Right atrium auricular region (tissue), 2 donors: ENCODE measurements at places on chromosomes 2 and 18. TPM values are rescaled to one million over a fixed set of nuclear protein-coding genes. Genes with fewer than 3 reads are reported as not detected.

Gene GKN2
- not detected for total RNA-seq

DNA sequence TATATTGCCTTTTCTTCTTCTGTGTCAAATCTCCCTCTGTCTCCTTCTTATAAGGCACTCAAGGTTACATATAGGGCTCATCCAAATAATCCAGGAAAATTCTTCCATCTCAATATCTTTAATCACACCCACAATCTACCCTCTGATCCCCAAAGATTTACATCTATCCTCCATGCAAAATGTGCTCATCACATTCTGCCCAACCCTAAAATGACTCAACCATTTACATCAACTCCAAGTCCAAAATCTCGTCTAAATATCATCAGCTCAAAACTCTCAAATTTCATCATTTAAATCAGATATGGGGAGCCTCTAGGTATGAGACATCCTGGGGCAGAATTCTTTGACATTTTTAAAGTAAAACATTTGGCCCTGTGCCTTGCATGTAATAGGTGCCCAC lies 1349.8 kb downstream of the SUCLG1 start:
- H3K27me3 ChIP-seq: no peaks in the 10 kb centered on the region
- no peak for DNase-seq
- no peak overlapping the region for H3K27ac ChIP-seq
- H3K36me3 ChIP-seq: no peaks in the 10 kb centered on the region

DNA sequence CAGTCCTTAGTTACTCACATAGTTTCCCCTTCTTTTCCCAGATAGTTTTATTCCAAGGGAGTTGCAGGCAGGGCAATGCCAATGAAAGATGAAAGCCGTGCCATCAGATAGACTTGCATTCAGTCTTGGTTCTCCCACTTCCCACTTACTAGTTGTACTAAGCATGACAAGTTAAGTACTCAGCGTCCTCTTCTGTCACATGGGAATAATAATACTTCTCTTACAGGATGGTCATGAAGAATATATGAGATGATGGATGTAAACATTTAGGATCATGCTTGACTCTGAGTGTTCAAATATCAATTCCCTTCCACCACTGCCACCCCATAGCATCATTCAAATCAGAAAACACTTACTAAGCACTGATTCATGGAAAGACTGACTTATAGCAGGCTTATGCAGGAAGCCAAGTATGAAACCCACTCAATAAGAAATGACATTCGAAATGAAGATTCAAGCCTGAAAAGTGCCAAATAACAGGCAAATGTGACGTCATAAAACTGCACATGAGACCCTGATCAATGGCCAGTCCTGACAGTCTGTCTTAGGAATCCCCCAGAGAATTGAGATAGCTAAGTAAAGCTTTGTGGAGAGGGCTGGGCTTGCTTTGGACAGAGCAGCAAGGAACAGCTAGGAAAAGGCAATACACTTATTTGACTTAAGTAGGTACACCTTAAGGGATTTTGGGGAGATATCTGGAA lies 11.1 kb upstream of the EVA1A start:
- H3K4me3 ChIP-seq: no peak overlapping the region
- H3K4me1 ChIP-seq: no peaks in the 10 kb centered on the region
- H3K27me3 ChIP-seq: no peaks in the 10 kb centered on the region
- no peak for DNase-seq

GRCh38 chr2:138777996-138778395 lies 2.2 kb downstream of the NXPH2 start:
- H3K36me3 ChIP-seq: no peaks in the 10 kb centered on the region
- no peak overlapping the region for H3K27ac ChIP-seq
- peaks cover 19% of the 10 kb centered on the region for H3K4me1 ChIP-seq
- no peaks in the 10 kb centered on the region for H3K27me3 ChIP-seq
- no peak overlapping the region for H3K4me3 ChIP-seq

Gene PROKR1
- not detected for total RNA-seq

GRCh38 chr2:102336502-102336945 lies 19.1 kb upstream of the IL18R1 start:
- peaks cover 7% of the 10 kb centered on the region for H3K4me1 ChIP-seq
- no peak for DNase-seq
- H3K27me3 ChIP-seq: no peaks in the 10 kb centered on the region
- no peaks in the 10 kb centered on the region for H3K36me3 ChIP-seq
- H3K27ac ChIP-seq: peak overlapping the region; percentile 54

DNA sequence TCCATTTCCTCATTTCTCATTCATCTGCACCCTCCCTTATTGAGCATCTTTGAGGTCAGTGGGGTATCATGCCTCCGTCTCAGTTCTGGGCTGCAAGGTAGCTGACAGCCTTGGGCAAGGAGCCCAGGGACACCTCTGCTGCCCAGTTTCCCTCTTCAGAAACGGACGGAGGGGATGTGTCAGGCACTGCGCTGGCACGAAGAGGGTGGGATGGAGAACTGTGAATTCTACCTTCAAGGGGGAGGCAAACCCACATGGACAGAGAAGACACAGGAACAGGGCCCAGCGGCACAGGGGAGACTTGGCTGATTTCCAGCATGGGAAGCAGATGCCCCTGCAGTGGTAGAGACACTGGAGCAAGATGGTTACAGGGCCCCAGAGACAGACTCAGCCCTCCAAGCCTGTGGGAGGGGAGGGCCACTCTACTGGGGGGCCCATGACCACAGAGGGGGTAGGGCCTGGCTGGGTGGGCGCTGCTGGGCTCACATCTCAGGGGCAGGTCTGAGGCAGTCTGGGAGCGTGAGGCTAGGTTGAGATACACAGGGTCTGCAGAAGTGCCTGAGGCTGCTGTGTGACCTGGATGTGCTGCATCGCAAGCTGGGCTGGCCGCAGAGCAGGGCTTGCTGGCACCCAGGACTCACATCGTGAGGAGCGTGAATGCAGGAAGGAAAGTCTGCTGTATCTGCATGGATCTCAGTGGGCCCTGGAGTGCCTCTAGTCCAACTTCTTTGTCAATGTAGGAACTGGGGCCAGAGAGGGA lies 92.3 kb downstream of the HS1BP3 start:
- no peaks in the 10 kb centered on the region for H3K27me3 ChIP-seq
- H3K4me1 ChIP-seq: no peaks in the 10 kb centered on the region
- no peak for DNase-seq
- H3K36me3 ChIP-seq: no peaks in the 10 kb centered on the region
- no peak overlapping the region for H3K27ac ChIP-seq

- H3K36me3 ChIP-seq: no peaks in the 10 kb centered on the region
- H3K27me3 ChIP-seq: no peaks in the 10 kb centered on the region
- DNase-seq: no peak
- H3K4me1 ChIP-seq: no peaks in the 10 kb centered on the region
- H3K27ac ChIP-seq: no peak overlapping the region
- H3K4me3 ChIP-seq: no peak overlapping the region
Observed at GRCh38 chr18:40233931-40234616, 1721.0 kb upstream of the PIK3C3 start.

DNA sequence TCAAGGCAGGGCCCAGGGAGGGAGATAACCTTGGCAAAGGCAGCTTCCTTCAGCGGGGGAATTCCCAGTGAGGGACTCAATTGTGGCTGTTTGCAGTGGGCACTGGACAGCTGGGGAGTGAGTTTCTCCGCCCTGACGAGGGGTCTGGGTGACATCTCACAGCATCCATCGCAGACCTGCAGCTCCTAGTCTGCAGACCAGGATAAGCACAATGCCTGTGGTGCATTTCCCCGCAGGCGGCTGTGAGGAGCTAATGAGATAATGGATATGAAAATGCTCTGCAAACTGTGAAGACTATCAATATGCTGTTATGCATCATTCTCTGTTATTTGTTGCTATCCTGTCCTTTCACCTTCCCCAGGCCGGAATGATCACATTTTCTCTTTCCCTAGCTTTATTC lies 30.0 kb upstream of the CYP1B1 start:
- peak overlapping the region; percentile 56 for H3K27ac ChIP-seq
- H3K4me1 ChIP-seq: no peaks in the 10 kb centered on the region
- H3K36me3 ChIP-seq: no peaks in the 10 kb centered on the region
- no peak overlapping the region for H3K4me3 ChIP-seq
- DNase-seq: no peak

GRCh38 chr2:144943986-144944385 lies 424.1 kb upstream of the ZEB2 start:
- H3K36me3 ChIP-seq: no peaks in the 10 kb centered on the region
- no peaks in the 10 kb centered on the region for H3K27me3 ChIP-seq
- no peak for DNase-seq
- H3K27ac ChIP-seq: no peak overlapping the region
- H3K4me1 ChIP-seq: no peaks in the 10 kb centered on the region
